ENCODE measurements at places on chromosomes 11 and 22.
A peak's percentile ranks its signal among the peaks of the same experiment; 100 is the strongest.

DNA sequence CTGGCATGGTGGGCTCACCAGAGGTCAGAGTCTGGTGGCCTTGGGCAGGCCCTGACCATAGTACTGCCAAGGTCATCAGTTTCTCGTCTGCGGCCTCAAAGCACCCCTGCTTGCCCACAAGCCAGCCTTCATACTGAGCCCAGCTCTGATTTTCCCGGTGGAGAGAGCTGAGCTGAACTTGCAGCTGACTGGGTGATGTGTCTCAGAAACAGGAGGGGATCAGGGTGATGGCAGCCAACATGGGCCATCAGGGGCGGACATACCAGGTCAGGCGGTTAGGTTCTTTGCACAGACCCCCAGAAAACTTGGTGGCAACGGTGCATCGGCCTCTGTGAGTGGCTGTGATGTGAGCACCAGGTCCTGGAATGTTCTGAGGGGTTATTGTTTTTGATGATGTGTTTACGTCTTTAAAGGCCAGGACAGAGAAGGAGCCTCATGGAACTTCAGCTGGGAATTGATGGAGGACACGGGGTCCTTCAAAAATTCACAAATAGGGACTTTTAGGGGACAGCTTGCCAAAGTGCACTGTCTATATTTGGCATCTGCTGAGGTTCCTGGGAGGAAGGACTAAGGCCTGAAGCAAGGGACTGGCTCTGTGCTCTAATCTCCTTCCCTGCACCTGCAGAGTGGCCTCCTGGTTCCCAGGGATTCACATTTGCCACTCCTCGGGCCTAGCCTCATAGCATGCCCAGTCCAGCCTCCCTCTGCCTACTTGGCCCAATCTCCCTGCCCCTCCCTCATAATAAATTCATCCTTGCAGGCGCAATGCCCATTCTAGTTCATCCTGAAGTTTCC, 131.2 kb downstream of the OSBP2 start:
- DNase-seq: no peak

GRCh38 chr22:19043121-19044085, 78.8 kb downstream of the DGCR2 start:
- DNase-seq: no peak

GRCh38 chr11:942823-943222, 17.2 kb downstream of the AP2A2 start:
- DNase-seq: no peak

GRCh38 chr11:68352591-68352990, 40.2 kb downstream of the LRP5 start:
- no peak for DNase-seq

- no peak for DNase-seq
These were observed 245.0 kb upstream of the POU2AF2 start for GRCh38 chr11:111000400-111001080.

DNA sequence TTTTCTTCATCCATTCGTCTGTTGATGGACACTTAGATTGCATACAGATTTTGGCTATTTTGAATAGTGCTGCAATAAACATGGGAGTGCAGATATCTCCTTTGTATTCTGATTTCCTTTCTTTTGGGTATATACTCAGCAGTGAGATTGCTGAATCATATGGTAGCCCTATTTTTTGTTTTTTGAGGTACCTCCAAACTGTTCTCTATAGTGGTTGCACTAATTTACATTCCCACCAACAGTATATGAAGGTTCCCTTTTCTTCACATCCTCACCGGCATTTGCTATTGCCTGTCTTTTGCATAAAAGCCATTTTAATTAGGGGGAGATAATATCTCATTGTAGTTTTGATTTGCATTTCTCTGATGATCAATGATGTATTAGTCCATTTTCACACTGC, 96.1 kb downstream of the PRR5L start:
- DNase-seq: no peak

DNA sequence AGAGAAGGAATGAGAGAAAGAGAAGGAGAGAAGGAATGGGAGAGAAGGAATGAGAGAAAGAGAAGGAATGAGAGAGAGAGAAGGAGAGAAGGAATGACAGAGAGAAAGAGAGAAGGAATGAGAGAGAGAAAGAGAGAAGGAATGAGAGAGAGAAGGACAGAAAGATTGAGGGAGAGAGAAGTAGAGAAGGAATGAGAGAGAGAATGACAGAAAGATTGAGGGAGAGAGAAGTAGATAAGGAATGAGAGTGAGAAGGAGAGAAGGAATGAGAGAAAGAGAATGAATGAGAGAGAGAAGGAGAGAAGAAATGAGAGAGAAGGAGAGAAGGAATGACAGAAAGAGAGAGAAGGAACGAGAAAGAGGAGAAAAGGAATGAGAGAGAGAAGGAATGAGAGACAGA, 34.1 kb upstream of the APOL5 start:
- no peak for DNase-seq

DNA sequence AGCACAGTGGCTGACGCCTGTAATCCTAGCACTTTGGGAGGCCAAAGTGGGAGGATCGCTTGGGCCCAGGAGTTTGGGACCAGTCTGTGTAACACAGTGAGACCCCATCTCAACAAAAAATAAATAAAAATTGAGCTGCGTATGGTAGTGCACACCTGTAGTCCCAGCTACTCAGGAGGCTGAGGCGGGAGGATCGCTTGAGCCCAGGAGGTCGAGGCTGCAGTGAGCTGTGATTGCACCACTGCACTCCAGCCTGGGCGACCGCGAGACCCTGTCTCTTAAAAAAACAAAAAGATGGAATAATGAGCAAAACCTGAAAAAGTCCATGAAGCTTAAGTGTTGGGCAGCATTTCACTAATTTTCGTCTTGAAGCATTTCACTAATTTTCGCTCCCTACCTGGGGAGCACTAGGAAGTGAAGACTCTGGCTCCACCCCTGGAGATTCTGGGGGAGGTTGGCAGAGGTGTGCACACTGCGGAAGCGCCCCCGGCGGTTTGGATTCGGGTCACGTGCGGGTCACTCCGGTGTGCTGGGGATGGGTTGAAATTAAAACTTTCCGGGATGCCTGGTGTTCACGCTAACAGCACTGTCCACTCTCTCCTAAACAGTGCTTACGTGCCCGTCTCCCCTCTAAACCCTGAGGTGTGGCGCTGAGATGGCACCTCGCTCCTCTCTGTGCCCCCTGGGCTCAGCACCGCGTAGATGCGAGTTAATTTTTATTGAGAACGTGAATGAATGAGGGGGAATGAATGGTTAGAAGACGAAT, 906 bp upstream of the NAA40 start:
- DNase-seq: peak; percentile 87

- no peak for DNase-seq
These were observed 24.6 kb upstream of the CCDC90B start for GRCh38 chr11:83310718-83311117.

GRCh38 chr11:702462-703461, 3.3 kb upstream of the EPS8L2 start:
- no peak for DNase-seq

DNA sequence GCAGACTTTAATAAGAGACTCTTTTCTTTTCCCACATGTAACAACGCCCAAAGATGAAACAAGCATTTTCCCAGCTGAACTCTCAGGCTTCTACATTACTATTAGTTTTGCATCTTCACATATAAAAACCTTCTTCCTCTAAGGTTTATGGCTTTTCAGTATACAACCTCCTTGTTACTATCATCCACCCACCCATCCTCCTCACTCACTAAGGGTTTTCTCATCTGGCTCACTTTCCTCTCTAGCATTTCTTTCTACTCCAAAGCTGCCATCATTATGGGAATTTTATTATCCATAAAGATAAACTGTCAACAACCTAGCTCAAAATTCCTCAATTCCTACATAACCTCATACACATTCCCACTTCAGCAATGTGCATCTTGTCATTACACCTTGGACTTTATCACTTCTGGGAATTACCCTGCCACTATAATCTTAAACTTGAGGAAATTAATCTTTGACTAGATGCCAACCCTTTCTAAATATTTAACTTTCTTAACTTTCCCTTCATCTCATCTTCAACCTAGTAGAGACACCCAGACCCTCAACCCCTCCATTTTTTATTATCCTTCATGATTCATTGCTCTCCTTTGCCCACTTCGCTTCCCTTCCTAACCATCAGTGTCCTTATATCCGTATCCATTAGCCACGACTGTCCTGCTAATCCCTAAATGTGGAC, 30.9 kb downstream of the MTMR2 start:
- no peak for DNase-seq

DNA sequence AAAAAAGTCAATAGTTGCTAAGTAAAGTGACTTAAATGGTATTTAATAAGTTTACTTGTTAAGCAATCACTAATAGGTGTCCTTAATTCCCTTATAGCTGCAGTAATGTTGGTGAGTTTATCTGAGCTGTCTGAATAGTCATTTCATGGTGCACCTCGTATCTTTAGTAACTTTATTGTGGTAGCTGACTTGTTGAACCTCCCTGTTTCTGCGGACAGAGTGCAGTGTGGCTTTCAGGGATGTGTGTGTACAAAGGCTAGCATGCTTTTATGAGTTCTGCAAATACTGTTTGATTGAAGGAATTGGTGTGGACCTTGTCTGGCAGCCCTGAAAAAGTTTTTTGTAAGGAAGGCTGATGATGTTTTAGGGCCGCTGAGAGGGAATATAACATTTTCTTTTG, 2.6 kb downstream of the ZNRF3 start:
- no peak for DNase-seq

- no peak for DNase-seq
These were observed 150.0 kb downstream of the DBX1 start for GRCh38 chr11:20010156-20010850.

DNA sequence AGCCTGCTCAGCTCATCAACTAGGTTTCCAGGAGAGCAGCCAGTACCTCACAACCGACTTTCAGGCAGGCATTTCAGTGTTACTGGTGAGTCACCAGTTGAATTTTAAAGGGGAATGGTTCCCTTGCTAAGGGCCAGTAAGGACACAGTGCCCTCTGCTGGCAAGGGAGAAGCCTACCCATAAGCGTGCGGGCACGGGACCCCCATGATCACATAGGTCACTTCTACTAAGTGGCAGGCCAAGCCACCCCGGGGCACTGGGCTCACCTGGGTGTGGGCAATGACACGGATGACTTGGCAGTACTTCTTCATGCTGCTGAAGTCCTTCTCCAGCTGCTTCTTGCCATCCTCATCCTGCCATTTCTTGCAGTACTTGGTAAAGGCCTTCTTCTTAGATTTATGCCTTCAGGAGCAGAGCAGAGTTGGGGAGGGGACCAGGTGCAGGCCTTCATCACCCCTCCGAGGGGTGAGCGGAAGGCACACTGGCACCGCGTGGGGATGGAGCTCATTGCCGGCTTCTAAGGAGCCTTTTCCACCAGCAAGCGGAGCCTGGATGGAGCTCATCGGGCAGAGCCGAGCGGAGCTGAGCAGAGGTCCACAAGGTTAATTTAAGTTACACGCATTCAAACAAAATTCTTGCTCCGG, 2.9 kb downstream of the RPL3 start:
- no peak for DNase-seq

- no peak for DNase-seq
These were observed 61.7 kb upstream of the CHRNA10 start for GRCh38 chr11:3732671-3733436.

- no peak for DNase-seq
These were observed 19.8 kb upstream of the TLCD5 start for GRCh38 chr11:120305286-120305685.

DNA sequence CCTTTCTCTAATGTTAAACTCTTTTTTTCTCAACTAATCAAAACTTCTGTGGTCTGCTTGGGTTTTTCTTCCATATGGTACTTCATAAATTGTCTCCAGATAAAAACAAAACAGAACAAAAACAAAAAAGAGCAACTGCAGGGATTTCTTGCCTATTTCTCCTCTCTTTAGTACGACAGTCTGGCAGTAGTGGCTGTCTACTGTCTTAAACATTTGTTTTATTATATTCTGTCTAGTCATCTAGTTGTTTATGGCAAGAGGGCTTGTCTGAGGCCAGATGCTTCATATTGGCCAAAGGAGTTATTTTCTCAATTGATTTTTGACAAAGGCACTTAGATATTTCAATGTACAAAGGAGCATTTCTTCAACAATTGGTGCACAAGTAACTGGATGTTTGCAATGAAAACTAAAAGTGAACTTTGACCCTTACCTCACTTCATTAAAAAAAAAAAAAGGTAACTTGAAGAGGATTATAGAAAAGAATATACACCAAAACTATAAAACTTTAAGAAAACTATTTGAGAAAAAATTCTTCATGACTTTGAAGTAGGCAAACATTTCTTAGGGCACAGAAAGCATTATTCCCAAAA, 404.2 kb downstream of the LUZP2 start:
- DNase-seq: no peak

GRCh38 chr22:41766476-41766875, 34.0 kb upstream of the CCDC134 start:
- DNase-seq: no peak

DNA sequence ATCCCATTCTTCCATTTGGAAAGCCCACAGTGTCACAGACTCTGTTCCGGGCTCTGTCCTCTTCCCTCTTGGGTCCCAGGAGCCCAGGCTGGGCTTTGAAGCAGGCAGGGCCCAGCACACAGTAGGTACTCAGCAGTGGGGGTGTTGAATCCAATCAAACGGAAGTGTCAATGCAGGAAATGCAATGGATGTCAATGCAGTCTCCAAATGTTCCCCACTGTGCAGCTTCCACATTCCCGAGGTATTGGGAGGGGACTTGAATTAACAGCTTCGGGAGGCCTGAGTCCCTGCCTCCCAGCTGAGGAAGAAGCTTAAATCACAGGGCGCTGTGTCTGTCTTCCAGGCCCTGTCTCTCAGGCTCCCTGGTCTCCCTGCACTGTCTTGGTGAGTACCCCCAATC, 21.8 kb upstream of the SMIM35 start:
- no peak for DNase-seq

DNA sequence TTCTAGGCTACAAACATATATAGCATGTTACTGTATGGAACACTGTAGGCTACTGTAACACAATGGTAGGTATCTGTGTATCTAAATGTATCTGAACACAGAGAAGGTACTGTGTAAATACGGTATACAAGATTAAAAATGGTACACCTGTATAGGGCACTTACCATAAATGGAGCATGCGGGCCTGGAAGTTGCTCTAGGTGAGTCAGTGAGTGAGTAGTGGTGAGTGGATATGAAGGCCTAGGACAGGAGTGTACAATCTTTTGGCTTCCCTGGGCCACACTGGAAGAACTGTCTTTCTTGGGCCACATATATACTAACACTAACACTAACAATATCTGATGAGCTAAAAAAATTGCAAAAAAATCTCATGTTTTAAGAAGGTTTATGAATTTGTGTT, 21.4 kb downstream of the RNF141 start:
- DNase-seq: no peak

GRCh38 chr11:31767066-31767465, 44.1 kb downstream of the PAX6 start:
- DNase-seq: no peak

GRCh38 chr11:67120456-67120855, 1.4 kb downstream of the KDM2A start:
- no peak for DNase-seq

DNA sequence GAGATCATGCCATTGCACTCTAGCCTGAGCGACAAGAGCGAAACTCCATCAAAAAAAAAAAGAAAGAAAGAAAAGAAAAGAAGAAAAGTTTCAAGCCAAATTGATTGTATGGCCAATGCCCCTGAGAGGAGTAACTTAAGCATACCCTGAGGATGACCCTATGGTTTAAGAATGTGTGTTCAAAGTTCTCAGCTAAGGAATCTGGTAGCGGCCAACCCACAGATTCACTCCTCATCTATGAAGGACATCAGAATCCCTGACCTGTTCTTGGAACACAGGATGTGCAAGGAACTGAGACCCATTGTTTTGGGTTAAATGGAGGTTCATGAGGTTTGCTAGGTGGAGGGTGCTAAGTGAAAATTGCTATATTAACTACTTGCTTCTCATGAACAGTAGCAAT, 18.1 kb downstream of the IZUMO1R start:
- no peak for DNase-seq

- DNase-seq: no peak
These were observed 1996.9 kb upstream of the RAG2 start for GRCh38 chr11:38594895-38595294.

GRCh38 chr11:78354408-78355308, 63.0 kb downstream of the GAB2 start:
- no peak for DNase-seq

Measured in T47D (cell line).